Epithelial cell of prostate (primary cell): ENCODE measurements at places on chromosomes 6 and 20.

DNA sequence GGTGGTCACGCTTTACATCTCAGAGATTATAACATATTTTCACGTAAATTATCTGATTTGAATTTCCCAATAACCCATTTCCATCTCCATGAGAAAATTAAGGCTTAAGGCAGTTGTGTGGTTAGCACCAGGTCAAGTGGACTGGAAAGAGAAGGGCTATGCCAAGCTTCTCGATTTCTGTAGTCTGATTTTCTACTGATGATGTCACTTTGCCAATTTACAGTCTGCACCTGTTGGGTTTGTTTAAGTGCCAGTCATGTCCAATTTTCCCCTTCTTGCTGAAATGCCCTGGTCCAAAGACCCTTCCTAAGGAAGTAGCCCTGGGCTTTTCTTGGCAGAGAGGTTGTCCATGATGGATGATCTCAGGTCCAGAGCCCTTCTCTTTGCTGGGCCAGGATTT lies 562.3 kb upstream of the BTBD3 start:
- DNase-seq, result no peak

DNA sequence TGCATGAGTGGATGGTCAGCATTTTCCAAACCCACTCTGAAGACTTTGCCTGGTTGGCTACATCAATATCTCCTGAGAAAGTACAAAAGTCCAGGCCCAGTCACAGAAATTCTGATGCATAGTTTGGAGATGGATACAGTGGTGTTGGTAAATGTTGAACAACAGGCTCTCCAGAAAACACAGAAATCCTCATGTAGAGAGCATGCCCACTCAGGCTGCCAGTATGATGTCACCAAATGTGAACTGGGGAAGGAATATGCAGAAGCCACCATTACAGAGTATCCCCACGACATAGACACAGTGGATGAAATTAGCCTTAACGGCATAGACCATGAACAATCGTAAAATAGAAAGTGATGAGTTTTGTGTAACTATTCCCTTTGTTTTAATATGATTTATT lies 97.1 kb upstream of the NXT1 start:
- no peak for DNase-seq

- DNase-seq, result no peak
These were observed 196.2 kb downstream of the BTBD9 start for GRCh38 chr6:38443352-38444144.

DNA sequence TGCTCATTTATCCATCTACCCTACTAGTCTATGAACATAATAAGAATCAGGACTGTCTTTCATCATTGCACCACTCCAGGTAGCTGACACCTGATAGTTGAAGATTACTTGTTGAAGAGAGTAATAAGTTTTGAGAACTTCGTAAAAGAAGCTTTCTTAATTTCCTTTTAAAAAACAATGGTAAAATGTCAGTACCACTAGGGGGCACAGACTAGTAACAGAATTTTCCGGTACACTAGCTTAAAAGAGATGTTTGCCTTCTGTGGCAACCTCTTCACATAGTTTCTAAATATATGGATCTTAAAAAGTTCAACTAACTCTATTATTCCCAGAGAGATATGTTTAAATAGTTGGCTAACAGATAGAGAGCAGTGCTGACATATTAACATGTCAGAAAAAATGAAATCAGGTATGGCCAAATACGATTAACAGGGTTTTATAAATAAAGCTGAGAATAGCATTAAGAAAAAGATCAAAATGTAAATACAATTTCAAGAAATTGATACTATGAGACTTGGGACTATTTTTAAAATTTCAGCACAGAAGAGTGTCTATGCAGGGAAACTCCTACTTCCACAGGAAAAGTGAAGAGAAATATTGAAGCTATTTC lies 5.4 kb upstream of the KCNQ5 start:
- DNase-seq, result no peak

DNA sequence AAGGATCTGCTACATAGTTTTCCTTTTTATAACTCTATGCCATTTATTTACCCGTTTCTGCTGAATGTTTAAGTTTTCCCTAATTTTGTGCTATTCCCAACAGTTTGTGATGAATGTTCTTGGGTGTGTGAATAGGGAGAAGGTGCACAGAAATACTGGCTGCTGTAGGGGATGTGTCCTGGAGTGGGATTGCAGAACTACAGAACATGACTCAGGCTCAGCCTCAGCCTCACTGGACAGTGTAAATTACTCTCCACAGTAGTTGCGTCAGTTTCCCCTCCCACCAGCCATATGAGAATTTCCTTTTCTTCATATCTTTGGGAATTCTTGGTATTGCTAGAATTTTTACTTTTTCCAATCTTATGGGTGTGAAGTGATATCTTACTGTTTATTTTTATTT lies 57.0 kb downstream of the SLX4IP start:
- DNase-seq, result no peak

- DNase-seq, result no peak
These were observed 12.6 kb downstream of the GLP1R start for GRCh38 chr6:39061182-39061581.

DNA sequence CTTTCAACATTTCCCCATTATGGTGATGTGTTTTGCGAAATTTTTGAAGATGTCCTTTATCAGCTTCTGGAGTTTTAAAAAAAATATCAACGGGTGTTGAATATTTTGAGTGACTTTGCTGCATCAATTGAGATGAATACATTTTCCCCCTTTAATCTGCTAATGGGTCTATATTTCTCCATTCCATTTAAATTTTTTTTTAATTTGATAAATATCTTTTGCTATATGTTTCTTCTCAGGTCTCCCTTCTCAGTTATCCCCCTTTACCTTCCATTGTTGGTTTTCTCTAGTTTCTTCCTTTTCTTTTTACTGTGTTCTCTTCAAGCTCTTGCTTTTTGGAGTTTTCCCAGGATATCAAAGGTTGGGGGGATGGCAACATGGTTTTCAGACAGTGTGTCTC lies 1.4 kb upstream of the KIFC1 start:
- no peak for DNase-seq

GRCh38 chr6:151690768-151691562 lies 116.5 kb upstream of the ESR1 start:
- no peak for DNase-seq

- DNase-seq, result no peak
These were observed 11.2 kb upstream of the SERPINB6 start for GRCh38 chr6:2982426-2983117.

DNA sequence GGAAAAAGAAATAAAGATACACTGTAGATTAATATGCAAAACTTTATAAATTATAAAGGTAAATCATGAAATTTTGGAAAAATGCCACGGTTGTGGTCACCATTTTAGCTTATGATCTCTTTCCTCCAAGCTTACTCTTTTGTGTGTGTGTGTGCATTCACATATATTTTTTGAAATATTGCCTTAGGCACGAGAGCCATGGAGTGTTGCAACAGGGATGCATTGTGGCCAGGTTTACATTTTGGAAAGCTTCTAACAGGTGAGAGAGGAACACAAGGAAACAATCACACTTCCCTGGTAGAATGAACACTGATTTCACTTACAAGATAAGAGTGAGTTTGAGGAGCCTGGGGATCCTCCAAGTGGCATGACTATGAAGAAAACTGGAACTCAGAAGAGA lies 214.5 kb upstream of the TENT5A start:
- no peak for DNase-seq

GRCh38 chr6:13453771-13454251 lies 33.6 kb downstream of the GFOD1 start:
- DNase-seq, result peak; percentile 76

- DNase-seq, result no peak
These were observed 21.2 kb upstream of the SNRPB2 start for GRCh38 chr20:16708602-16709001.

DNA sequence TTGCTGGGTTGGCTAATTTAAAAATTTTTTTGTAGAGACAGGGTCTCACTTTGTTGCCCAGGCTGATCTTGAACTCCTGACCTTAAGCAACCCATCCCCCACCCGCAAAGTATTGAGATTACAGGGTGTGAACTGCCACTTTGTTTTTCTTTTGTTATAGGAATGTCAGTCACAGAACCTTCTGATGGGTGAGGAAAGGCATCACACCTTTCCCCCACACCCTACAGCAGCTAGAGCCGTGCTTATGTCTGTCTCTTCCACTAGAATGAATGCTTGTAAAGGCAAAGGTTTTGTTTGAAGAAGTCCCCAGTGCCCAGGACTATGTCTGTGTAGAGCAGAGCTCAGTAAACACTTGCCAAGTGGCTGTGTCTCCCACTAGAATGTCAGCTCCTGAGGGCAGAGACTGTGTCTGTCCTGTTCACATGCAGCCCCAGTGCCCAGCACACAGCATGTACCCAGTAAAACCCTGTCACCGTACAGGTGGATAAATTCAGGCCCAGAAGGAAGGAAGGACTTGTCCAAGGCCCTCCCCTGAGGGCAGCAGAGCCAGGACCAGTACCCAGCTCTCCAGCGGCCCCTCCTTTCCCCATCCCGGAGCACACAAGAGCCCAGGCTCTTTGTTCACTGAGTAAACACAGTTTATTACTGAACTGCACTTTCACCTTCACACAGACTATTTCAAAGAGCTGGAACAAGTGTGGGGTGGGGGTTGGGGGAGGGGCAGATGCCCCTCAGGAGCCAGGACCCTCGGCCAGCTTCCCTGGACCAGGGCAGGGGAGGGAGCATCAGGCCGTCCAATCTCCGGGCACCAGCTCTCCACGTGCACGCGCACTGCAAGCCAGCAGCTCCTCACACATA lies 26.4 kb downstream of the COX4I2 start:
- no peak for DNase-seq

DNA sequence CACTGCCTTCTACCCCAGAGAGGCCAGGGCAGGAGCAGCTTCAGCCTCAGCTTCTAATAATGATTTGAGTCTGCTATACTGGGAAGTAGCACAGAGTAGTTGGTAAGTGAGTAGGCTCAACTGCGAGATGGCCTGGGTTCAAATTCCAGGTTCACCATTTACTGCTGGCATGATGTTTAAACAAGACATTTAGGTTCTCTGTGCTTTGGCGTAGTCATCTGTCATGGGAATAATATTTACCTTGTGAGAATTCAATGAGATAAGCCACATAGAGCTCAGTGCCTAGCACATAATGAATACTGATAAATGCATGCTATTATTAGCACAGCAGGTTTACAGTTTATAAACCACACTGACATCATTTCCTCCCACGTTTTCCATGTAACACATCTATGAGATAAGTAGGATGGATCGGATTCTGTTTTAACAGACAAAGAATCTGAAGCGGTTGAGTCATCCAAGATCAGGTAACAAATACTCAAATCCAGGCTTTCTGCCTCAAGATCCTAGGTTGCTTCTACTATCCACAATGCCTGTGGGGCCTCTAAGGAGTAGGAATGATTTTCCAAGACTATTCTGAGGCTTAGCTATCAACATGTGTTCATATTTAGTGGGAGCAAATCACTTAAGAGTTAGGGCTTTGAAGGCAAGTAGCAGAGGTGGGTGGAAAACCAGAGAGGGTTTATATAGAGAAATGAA lies 72.9 kb upstream of the DTNBP1 start:
- no peak for DNase-seq

DNA sequence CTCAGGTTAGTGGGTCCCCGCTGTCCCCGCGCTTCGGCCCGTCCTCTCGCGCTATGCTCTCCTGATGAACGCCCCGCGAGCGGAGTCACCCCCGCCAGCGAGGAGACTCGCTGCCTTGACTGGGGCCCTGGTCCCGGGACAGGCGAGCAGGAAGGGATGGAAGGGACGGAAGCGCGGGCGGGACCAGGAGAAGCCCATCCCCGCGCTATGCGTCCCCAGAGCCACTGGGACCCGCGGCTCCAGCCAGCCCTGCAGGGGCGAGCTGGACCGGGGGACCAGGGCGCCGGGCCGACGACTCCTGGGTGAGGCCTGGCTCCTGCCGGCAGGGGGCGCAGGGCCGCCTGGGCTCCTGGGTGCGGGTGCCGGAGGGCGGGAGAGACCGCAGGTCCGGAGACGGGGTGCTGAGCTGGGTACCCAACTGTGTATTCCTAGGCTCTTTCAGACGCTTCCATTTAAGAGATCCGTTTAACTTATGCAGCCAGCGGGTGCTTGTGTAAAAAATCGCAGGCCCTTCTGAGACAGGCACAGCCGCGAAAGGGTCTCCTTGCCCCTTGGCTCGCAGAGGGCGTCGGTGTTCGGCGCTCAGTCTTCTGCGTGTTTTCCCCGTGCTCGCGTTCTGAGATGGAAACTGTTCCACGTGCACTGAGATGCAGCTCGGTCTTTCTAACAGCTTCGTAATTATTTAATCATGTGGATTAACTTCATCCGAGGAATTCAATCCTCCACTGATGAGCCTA lies 580 bp upstream of the SYCP2 start:
- DNase-seq, result no peak

DNA sequence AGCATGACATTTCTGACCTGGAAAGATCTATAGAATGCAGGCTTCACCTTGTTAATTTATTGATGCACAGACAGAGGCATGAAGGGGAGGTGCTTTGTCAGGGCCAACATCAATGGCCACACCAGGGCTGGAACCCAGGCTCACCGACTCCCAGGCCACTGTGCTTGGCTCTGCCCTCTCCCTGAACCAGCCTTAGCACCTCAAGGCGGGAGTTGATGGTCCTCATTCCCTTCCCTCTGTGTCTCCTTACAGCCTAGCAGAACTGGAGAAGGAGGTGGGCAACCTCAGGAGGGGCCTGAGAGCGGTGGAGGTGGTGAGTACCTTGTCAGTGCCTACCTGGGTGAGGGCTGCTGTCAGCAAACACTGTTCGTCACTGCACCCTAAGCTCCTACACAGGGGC lies 35.6 kb downstream of the MOCS1 start:
- DNase-seq, result no peak

GRCh38 chr6:97282238-97282725 lies 734 bp downstream of the MMS22L start:
- no peak for DNase-seq

GRCh38 chr6:150492941-150493340 lies 106.7 kb upstream of the PLEKHG1 start:
- DNase-seq, result peak; percentile 63
